ENCODE measurements at places on chromosomes 12 and 14.

DNA sequence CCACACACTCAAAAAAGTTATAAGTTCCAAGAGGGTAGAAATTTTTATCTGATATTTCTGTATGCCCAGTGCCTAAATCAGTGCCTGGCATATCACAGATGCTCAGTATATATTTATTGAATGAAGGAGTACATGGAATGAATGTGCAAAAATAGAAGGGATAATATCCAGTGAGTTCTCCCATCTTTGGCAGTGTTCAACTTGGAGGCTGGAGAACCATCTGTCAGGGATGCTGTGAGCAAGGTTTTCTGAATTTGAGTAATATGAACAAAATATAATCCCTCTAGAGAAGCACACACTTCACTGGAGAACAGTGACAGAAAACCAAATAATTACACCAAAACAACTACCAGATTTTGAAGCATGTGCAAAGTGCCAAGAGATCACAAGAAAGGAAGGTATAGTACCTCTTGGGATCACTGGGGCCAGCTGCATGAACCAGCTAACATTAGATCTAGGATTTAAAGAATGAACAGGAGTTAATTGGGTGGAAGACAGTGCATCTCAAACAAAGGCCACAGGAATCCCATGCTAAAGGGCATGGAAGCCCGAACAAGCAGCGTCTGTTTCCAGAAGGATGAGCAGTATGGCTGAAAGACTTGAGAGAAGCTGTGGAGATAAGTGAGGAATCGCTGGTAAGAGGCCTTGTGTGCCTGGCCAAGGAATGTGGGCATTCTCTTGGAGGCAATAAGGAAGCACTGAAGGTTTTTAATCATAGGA is 11.5 kb downstream of the SLC8A3 start:
- DNase-seq: no peak

- no peak for DNase-seq
Measured at GRCh38 chr12:46627686-46628085, 198.1 kb downstream of the SLC38A4 start.

GRCh38 chr12:46212108-46212982 is 56.5 kb downstream of the SLC38A1 start:
- DNase-seq: no peak

DNA sequence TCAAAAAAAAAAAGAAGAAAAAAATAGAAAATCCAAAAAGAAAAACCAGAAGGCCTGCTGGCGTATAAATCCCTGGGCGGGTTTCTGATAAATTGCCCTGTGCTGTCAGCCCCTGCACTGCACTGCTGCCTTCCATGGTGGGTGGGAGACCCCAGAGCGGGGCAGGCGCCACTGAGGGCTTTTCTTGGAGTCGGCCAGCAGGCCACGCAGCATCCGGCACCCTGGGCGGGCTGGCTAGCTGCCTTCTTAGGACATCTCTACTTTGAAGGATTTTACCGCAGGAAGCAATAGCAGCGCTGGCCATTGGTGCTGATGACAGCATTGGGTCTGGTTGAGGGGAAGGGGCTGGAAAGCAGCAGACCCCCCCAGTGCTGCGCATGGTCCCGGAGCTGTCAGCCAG is 29.1 kb downstream of the IL31 start:
- no peak for DNase-seq

- no peak for DNase-seq
Measured at GRCh38 chr14:62674563-62675237, 370.6 kb downstream of the KCNH5 start.

GRCh38 chr14:32545095-32545494 is 216.0 kb downstream of the AKAP6 start:
- no peak for DNase-seq

GRCh38 chr14:99803803-99804202 is 10.6 kb downstream of the EML1 start:
- no peak for DNase-seq

DNA sequence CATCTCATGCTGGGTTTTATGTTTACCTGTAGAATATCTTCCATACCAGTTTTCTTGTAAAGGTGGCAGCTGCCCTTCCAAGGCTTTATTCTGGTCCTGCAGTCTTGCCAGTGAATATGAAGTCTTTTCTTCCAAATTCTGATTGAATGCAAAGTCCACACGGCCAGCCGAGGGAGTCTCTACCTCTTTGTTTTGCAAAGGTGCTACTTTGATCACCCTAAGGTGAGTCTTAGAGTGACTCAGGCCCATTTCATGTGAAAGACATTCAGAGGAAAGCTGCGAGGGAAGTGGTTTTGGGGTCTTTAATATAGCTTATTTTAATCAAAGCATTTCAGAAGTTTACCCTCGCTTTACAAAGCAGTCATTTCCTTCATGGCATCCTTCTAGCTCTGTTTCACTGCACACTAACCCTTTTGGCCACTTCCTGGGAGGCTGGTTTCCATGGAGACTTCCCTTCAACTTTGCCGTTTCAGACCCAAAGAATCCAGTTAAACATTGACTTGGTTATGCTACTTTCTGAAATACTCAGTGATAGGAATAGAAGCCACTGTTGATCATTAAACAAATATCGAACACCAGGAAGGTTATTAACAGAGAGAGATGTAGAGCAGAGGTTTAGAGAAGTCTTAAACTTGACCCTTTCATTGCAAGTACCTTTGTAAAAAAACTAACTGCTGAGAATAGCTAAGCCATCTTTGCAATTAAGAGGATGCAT is at the start of gene CCDC198:
CCDC198 (minus strand) TSS at position 391 of the 715 bp plus-strand sequence; CDS start at position 249, 142 bp downstream.
- no peak for DNase-seq

DNA sequence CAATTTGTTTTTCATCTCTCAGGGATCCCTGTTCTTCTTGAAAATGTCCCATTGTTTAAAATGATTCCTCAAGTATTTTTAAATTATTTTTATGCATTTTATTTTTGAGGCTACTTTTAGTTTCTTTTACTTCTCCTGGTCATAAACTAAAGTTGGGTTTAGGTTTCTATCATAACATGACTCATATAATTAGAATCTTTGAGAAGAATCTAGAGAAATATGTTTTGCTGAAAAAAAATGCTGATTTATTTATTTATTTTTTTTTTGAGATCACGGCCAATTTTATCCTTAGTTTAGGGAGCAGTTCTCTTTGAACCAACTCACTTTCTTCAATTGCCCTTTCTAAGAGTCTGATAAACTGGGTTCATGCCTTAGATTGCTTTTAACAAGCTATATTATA is 1157.1 kb downstream of the BCL11B start:
- no peak for DNase-seq

DNA sequence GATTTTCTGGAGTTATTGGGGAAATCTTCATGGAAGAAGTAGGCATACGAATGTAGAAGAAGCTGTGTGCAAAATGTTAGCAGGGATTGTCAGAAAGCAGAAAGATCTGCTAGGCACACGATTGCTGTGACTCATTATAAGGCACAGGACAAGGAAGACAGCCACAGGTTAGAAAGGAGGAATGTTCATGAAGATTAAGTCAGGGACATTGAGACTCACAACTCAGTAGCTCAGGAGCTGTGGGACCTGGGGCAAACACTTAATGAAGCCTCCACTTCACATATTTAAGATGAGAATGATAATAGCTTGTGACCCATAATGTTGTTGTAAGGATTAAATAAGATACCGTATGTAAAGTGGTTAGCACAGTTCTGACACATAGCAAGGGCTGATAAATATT is 26.6 kb upstream of the RTRAF start:
- no peak for DNase-seq

- no peak for DNase-seq
Measured at GRCh38 chr14:56087671-56088471, 30.3 kb upstream of the PELI2 start.

DNA sequence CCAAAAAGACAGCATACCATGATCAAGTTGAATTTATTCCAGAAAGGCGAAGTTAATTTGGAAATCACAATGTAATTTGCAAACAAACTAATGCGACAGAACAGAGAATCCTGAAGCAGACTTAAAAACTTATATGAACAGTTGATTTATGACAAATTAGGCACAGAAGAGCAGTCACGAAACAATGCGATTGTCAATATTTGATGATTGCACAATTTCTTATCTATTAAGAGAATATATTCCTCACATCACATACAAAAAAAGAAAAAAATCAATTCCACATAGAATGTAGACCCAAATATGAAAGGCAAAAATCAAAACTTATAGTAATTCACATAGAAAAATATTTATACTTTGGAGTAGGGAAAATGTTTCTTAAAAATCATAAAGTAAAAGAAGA is 28.9 kb downstream of the COX16 start:
- no peak for DNase-seq

DNA sequence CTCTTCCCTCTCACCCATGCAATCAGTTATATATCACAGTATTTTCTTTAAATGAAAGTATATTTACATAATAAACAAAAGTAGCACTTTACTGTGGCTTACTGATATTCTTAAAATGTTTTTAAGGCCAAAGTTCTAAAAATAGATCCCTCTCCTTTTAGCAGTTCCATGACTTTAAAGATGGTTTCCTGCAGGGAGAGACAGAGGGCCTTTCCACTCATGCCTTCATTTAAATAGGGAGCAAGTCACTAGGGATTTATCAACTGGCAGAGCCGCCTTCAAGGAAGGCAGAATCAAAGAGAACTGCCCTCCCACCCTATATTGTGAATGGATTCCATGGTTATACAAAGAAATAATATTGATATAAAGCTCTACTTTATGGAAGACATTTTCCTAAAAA is 55.5 kb downstream of the DUSP16 start:
- DNase-seq: no peak

GRCh38 chr12:40969796-40970195 is 218.3 kb upstream of the PDZRN4 start:
- no peak for DNase-seq

DNA sequence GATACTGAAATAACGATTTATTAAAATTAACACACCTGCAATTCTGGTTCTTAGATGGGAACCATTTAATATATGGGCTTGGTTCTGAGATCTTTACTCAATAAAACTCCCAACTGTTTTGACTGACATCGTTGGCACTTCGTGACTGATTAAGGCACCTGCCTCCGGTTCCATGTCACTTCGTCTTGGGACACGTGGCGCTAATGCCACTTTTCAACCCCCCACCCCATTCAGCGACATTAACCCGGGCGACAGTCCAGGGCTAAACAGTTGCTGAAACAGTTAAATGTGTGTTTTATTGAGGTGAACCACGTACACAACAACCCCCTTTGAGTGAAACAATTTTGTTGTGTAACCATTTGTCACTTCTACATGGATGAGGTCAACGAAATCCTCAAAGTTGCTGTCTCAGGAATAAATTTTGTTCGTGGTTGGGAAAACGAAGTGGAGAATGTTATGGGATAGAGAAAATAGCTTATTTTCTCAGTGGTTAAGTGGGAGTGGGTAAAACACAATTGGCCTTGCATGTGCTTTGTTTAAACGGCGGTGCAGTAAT is 9.9 kb upstream of the SLC38A2 start:
- no peak for DNase-seq

- no peak for DNase-seq
Measured at GRCh38 chr12:93663006-93663728, 14.0 kb upstream of the CRADD start.

- no peak for DNase-seq
Measured at GRCh38 chr12:72271451-72272090, 599 bp upstream of the TRHDE start.

DNA sequence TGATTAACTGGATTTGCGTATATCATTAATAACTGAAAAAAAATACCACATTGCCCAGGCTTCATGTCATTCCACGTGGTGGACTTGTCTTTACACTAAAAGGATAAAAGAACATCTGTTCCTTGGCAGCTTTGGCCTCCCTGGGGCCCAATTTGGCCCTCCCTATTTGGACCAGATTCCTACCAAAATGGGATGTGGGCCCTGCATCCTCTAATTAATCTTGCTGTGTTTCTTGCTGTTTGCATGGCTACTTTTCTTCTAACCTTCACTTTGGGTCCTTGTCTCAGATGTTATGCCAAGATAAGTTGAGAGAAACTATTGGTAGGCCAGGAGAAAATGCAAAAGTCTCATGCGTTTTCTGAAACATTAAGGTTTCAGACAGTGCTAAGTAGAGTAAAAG is 57.5 kb downstream of the PTHLH start:
- no peak for DNase-seq

DNA sequence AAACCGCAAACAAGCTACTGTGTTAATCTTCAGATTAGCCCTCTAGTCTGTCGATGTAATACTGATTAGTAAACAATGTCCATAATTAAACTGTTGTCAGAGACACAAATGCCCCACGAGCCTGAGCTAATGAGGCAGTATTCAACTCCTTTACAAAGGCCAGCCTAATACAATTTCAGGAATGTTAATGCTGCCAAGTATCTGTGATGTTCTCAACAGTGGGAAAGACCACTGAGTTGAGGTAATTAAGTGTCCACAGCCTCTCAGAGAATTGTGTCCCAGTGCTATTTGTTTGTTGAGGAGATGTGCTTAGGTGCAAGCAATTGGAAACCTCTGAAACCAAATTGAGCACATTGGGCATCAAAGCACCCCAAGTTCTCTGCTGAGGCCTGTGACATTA is 139.4 kb upstream of the CDKN3 start:
- DNase-seq: no peak

DNA sequence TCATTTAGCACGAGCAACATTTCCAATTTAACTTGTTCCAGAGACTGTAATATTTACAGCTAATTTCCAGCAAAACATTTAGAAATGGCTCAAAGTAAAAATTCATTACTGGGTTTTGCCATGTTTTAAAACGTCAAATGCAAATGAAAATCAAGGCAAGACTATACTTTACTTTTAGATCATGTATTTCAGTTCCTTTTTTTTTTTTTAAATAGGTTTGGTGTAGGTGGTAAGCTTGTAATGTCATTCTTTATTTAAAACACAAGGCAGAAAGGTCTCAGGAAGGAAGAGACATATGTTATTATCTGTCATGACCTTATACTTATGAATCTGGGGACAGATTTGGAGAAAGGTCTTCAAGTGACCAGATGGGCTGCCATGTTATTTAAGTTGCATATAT is 54.1 kb downstream of the GRIP1 start:
- DNase-seq: no peak

GRCh38 chr12:121223292-121224285 is 13.7 kb downstream of the P2RX4 start:
- no peak for DNase-seq

GRCh38 chr14:72755766-72756165 is 138.1 kb downstream of the DPF3 start:
- DNase-seq: no peak

- no peak for DNase-seq
Measured at GRCh38 chr12:95418142-95418541, 55.8 kb upstream of the METAP2 start.

DNA sequence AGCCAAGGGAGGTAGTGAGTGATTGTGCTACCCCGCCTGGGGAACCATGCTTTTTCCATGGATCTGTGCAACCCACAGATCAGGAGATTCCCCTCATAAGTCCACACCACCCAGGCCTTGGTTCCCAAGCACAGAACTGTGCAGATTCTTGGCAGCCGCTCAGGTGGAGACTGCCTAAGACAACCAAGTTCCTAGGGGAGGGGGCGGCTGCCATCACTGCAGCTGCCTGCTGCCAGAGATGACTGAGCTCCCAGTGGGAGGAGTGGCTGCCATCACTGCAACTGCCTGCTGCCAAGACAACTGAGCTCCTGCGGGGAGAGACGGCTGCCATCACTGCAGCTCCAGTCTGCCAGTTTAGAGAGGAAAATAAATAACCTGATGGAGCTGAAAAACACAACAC is 138.3 kb upstream of the GARIN2 start:
- no peak for DNase-seq

Data from stimulated activated CD4-positive, alpha-beta T cell treated with anti-CD3 and anti-CD28 coated beads, Interleukin-12 subunit alpha, Interleukin-12 subunit beta, amount 100 ng/mL, for 24 hours (primary cell).